ENCODE measurements at places on chromosomes 16 and 17.

- DNase-seq, result no peak
Measured at GRCh38 chr17:80358131-80358530, 56.8 kb upstream of the ENDOV start.

GRCh38 chr17:1573932-1574696 is 11.5 kb upstream of the PITPNA start:
- peak; percentile 40 for DNase-seq

- DNase-seq, result no peak
Measured at GRCh38 chr16:78198288-78198687, 98.8 kb downstream of the WWOX start.

DNA sequence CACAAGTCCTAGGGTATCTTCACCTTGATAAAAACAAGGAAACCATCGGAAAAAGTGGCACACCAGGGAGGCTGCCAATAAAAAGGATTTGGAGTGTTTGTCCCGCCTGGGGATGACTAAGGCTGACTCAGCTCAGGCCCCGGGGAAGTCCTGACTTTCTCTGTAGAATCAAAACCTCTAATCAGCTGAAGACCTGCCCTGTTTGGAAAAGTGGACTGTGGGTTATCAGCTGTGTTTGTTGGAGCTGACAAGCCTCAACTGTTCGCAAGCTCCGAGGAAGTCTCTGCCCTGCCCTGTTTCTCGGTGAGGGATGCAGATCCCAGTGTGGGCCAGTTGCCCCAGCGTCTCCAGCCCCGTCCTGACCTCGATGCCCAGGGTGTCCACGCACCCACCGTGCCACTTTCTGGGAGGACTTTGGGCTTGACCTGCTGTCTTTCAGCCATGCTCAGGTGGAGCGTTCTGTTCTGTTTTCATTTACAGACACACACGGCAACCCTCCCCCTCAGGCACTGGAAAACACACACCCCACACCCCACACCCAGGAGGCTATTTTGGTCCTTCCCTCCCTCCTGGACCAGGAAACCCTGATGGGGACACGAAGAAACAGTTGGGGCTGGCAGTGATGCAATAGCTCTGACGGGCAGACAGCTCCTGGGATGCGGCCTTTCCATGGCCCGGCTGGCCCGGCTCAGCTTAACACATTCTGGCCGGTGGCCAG is 27.6 kb upstream of the PITPNA start:
- peak; percentile 40 for DNase-seq

DNA sequence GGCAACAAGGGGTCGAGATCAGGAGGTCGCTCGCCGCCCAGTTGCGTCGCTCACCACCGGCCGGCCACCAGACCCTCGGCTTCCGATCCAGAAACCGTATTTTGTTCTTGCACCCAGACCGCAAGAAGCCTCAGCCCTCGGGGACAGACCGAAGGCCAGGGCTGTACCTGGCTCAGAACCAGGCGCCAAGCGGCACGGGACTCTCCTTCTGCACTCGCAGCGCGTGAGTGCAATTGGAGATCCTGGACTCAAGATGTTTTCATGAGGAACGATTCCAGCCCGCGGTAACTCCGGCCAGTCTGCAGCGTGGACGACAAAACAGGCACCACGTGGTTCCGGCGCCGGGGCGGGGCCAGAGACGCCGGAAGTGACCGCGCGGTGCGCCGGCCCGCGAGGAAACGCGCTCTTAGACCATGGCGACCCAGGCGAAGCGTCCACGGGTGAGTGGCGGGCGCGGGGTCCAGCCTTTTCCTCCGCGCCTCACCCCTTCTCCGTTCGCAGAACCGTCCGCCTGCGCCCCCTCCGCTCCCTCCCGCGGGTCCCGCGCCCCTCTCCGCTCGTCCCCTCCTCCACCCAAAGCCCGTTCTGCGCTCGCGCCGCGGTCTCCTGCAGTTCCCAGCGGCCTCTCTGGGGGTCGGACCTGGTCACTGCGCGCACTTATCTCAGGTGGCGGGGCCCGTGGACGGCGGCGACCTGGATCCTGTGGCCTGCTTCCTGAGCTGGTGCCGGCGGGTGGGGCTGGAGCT is at the start of gene SETD6:
Gene SETD6, plus strand, starts transcription at position 393 of the 746 bp plus-strand sequence. Its CDS starts 21 bp downstream, at position 414.
- peak; percentile 46 for DNase-seq

GRCh38 chr16:65697065-65697464 is 575.2 kb upstream of the CDH11 start:
- DNase-seq, result no peak

- no peak for DNase-seq
Measured at GRCh38 chr17:45332989-45333701, 16.3 kb upstream of the MAP3K14 start.

- DNase-seq, result no peak
Measured at GRCh38 chr17:19873346-19873745, 5.6 kb upstream of the ULK2 start.

GRCh38 chr17:79843816-79844800 is 4.9 kb upstream of the CBX4 start:
- no peak for DNase-seq

DNA sequence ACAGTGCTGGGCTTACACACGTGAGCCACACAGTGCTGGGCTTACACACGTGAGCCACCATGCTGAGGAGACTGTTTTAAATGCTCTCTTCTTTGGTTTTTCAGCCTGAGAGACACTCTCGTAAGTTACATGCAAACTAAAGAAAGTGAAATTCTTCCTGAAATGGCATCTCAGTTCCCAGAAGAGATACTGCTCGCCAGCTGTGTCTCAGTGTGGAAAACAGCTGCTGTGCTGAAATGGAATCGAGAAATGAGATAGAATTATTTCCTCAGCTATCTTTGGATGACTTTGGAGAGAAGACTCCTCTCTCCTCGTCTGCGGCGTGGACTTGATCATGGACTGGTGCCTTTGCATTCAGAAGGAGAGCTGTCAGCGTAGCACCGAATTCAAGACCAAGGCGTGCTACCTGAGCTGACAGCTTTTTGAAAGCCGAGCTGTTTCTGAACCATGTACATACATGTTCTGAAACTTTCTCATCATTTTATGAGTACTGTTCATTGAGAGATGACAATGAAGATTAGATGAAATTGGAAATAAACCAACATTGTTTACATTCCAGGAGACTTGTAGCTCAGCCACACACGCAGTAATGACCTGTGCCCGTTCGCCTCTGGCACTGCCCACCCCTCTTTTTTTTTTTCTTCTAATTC is 21.6 kb upstream of the ENDOV start:
- DNase-seq, result no peak

- no peak for DNase-seq
Measured at GRCh38 chr17:32496395-32497073, 9.7 kb downstream of the CDK5R1 start.

DNA sequence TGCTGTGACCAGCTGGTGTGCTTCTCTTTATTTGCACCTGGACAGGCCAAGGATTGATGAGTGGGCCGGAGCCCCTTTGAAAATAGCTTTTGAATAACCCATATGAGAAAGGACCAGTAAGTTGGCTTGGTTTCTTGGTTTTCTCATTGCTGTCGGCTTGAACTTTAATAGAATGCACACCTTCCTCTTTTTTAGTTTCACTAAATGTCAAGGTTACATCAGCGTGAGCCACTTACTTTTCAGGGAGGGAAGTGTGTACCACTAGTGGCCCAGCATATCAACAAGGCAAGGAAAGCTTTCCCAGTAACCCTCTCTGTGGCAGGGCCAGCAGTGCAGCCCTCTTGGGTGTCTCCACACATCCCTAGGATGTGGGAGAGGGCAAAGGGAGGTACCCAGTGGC is 433.3 kb downstream of the CA10 start:
- DNase-seq, result no peak

GRCh38 chr16:80541306-80541694 is 507 bp downstream of the DYNLRB2 start:
- no peak for DNase-seq

- no peak for DNase-seq
Measured at GRCh38 chr16:19291475-19291874, 5.9 kb downstream of the CLEC19A start.

- no peak for DNase-seq
Measured at GRCh38 chr16:83269048-83269447, 538.7 kb upstream of the HSBP1 start.

DNA sequence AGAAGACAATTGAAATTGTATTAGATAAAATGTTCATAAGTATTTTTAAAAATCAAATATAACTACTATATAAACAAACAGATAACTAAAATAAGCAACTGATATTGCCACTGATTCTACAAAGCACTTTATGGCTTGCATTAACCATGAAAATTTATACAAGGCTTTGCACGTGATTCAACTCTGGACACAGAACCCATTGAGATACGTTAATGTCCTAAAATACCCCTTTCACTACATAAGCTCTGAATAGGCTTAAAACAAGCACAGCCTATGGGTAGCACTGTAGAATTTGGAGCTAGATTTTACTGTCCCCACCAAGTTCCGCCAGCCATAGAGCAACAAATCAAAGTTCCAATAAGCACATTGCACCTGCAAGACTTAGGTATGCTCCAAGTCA is 4.5 kb downstream of the ZNF652 start:
- DNase-seq, result no peak

DNA sequence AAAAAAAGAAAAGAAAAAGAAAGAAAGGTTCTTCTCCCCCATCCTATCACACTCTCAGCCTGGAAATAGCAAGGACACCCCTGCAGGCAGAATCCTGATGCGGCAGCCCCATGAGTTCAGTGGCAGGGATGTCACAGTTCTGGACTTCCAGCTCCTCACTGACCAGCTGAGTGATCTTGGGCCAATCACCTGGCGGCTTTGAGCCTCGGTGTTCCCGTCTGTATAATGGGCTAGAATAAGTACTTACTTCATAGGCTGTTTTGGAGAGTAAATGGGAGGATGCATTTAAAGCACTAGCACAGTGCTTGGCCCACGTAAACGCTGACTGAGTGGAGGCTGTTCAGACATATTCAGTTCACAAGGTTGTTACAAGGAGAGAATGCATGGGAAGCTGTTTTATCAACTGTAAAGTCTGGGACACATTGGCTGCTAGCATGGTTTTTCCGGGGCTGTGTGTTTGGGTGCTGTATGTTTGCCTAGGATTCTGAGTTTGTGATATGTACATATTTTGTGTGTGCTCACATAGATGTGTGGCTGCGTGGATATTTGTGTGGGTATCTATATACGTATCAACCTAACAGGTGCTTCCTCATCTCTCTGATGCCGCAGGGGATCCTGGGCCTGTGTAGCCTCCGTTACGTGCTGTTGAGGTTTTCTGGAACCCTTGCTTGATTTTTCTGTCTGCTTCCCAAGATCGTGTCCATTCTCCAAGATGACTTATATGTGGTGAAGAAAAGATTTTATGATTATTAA is 3.4 kb downstream of the BHLHA9 start:
- no peak for DNase-seq

GRCh38 chr16:4293822-4294457 is 21.1 kb upstream of the TFAP4 start:
- no peak for DNase-seq

DNA sequence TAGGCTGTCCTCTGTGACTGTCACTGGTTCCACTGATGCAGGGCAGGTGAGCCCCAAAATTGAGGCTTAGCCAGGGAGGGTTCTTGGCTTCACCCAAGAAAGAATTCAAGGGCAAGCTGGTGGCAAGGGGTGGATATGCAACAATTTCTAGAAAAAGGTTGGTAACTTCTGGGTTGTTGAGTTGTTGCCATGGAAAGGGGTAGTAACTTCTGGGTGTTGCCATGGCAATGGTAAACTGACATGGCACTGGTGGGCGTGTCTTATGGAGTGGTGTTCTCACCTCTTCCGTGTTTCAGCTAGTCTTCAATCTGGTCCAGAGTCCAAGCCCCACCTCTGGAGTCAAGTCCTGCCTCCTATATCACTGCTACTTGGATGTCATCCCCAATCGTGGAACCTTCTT is 9.5 kb upstream of the GUCY2D start:
- no peak for DNase-seq

- DNase-seq, result no peak
Measured at GRCh38 chr17:29968271-29968670, 26.8 kb downstream of the EFCAB5 start.

GRCh38 chr17:43367737-43368242 is 31.0 kb upstream of the ARL4D start:
- DNase-seq, result peak; percentile 66

DNA sequence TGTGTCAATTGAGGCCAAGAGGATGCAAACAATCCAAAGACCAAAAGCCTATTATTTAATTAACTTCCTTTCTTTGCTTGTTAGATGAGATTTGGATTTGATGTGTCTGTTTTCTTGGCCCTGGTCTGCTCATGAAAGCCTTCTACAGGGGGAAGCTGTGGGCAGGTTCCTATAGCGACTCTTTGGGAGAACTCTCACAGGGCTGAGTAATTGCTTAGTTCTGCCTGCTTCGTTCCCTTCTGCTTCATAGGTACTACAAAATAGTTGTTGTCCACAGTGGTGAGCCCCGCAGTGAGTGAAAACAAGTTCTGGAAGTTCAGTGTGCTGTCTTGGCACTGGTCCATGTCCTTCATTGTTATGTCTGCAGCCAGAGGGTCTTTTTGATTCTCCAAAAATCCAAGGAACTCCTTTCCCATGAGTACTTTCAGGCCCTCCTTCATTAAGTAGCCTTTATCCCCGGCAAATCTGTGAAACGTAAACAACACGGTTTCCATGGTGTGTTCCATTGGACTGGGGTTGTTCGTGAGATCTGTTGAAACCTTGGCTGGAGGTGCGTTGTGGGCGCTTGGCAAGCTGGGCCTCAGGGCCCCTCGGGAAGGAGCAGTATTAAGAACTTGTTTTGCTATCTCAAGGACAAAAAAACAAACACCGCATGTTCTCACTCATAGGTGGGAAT is 30.0 kb upstream of the ANKRD40CL start:
- DNase-seq, result no peak

- no peak for DNase-seq
Measured at GRCh38 chr16:30024451-30024850, 1.5 kb downstream of the C16orf92 start.

DNA sequence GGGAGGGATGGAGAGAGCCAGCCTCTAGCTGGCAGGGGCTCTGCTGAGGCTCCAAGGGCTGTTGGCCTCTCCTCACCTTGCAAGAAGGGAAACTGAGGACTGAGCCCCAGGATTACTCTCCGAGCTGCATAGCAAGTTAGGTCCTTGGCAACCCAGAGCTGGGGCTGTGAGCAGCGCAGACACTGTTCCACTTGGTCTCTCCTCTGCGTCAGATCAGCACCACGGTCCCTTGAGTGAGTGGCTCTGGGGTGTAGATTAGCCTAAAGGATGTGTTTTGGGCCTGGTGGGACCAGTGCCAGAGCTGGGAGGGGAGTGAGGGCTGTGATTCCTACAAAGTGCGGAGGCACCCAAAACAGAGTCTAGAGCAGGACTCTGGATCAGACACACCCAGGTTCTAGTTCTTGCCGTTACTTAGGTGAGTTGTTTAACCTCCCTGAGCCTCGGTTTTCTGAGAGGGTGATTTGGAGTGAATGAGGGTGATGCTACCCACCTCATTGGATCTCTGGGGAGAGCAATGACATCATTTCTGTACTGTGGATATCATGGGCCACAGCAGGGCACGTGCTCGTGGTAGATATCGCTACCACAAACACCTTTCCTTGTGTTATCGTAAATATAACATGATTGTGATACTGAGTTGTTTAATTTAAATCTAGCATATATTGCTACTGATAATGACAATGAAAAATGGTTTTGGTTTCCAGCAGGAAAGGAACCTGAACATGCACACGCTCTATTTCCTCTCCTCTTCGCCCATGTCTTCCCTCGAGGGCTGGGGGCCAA is 8.1 kb upstream of the FADS6 start:
- DNase-seq, result no peak

GRCh38 chr16:77584205-77584859 is 138.0 kb upstream of the NUDT7 start:
- no peak for DNase-seq
